ENCODE measurements at places on chromosomes 4 and X.

GRCh38 chr4:86946868-86947500 lies 12.2 kb downstream of the AFF1 start:
- DNase-seq: no peak
- H3K4me3 ChIP-seq: no peak overlapping the region
- peak overlapping the region; percentile 75 for H3K27ac ChIP-seq
- peaks cover 44% of the 10 kb centered on the region for H3K4me1 ChIP-seq
- H3K27me3 ChIP-seq: no peaks in the 10 kb centered on the region

- no peak overlapping the region for H3K27ac ChIP-seq
- H3K27me3 ChIP-seq: peaks cover 63% of the 10 kb centered on the region
- H3K36me3 ChIP-seq: no peaks in the 10 kb centered on the region
- no peak overlapping the region for H3K4me3 ChIP-seq
- DNase-seq: peak; percentile 37
Observed at GRCh38 chrX:104270212-104270611, 15.5 kb upstream of the ESX1 start.

- H3K36me3 ChIP-seq: no peaks in the 10 kb centered on the region
- DNase-seq: no peak
- H3K27ac ChIP-seq: no peak overlapping the region
- no peak overlapping the region for H3K4me3 ChIP-seq
- H3K27me3 ChIP-seq: no peaks in the 10 kb centered on the region
Observed at GRCh38 chr4:95715830-95716229, 124.1 kb upstream of the PDHA2 start.

DNA sequence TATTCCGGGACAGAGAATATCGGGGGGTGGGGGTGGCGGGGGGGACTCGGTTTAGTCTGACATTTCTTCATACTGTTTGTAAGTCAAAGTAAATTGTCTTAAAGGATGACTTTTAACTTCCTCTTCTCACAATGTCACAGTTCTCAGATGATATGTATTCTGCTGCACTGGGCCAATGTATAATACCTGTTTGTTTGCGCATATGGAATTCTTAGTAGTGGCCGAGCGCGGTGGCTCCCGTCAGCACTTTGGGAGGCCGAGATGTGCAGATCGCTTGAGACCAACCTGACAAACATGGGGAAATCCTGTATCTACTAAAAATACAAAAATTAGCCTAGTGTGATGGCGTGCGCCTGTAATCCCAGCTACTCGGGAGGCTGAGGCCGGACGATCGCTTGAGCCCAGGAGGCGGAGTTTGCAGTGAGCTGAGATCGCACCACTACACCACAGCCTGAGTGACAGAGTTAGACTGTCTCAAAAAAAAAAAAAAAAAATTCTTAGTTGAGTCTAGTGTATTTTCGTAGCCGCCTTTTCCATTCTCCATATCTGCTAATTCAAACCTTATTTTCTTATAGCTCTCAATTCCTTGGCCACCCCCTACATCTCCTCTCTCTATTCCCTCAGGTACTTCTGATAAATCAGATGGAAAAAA lies 851 bp downstream of the POLR2B start:
- no peaks in the 10 kb centered on the region for H3K36me3 ChIP-seq
- peak overlapping the region; percentile 90 for H3K27ac ChIP-seq
- H3K4me1 ChIP-seq: peaks cover 13% of the 10 kb centered on the region
- no peaks in the 10 kb centered on the region for H3K27me3 ChIP-seq
- DNase-seq: peak; percentile 37

DNA sequence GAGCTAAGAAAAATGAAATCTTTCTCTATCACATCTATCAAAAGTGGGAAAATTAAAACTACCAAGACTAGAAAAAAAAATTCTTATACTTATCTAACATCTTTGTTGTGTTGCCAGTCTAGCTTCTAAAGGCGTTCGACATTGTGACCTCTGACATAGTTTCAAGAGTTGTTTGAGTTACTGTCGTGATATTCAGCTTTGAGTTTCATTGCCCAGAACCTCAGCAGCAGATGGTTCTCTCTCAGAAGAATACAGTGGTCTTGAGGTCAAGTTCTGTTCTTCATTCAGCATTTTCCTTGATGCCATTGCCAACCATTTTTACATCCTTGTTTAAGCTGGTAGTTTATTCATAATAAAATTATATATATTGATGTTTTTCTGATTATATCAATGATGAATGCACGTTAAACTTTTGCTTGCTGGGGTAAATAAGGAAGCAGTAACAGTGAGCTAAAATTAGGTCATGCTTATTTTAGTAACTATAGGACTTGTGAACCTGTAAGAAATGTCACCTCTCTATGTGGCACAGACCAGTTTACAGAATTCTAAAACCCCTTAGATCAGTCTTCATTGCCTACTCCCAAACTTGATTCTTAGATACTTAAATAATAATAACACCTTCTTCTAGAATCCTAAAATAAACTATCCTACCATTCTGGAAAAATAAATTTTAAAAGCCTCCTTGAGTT lies 23.1 kb upstream of the SMIM31 start:
- no peaks in the 10 kb centered on the region for H3K36me3 ChIP-seq
- no peaks in the 10 kb centered on the region for H3K4me1 ChIP-seq
- DNase-seq: no peak
- H3K4me3 ChIP-seq: no peak overlapping the region
- no peaks in the 10 kb centered on the region for H3K27me3 ChIP-seq

GRCh38 chr4:118139241-118139640 lies 105.0 kb downstream of the NDST3 start:
- no peaks in the 10 kb centered on the region for H3K27me3 ChIP-seq
- no peaks in the 10 kb centered on the region for H3K4me1 ChIP-seq
- no peaks in the 10 kb centered on the region for H3K36me3 ChIP-seq
- no peak for DNase-seq

DNA sequence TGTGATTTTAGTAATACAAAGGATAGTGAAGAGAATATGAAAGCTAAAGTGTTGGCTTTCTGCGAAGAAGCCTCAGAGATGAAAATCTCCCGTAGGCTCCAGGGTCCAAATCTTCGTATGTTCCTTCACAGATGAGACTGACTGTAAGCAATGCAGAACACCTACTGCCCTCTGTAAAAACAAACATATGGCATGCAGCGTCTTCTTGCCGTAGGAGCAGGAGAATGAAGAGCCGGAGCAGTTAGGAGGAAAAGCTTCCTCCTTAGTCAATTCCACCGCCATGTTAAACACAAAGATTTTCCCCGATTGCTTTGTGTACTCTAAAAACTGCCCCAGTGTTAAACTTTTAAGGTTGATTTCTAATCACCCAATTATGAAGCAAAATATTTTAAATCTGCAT lies 22.5 kb downstream of the RWDD4 start:
- no peaks in the 10 kb centered on the region for H3K27me3 ChIP-seq
- DNase-seq: no peak
- no peak overlapping the region for H3K27ac ChIP-seq
- H3K36me3 ChIP-seq: no peaks in the 10 kb centered on the region
- H3K4me3 ChIP-seq: no peak overlapping the region

DNA sequence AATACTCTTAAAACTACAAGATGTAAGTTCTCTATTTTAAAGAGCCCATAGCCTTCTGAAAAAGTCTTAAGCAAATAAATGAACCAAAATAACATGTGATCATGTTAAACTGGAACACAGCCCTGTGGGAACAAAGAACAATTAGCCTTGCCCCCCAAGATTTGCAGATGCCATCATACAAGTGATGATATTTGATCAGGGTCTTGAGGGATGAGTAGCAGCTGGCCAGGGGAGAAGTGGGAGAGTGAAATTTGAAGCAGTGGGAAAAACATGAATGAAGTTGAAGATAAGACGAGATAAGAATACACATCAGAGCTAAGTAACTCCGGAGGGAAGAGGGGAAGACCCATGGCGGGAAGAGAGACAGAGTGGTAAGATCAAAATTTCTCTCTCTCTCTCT lies 450.1 kb upstream of the FTHL17 start:
- DNase-seq: no peak
- H3K4me1 ChIP-seq: no peaks in the 10 kb centered on the region
- no peak overlapping the region for H3K27ac ChIP-seq
- no peak overlapping the region for H3K4me3 ChIP-seq
- H3K27me3 ChIP-seq: no peaks in the 10 kb centered on the region

DNA sequence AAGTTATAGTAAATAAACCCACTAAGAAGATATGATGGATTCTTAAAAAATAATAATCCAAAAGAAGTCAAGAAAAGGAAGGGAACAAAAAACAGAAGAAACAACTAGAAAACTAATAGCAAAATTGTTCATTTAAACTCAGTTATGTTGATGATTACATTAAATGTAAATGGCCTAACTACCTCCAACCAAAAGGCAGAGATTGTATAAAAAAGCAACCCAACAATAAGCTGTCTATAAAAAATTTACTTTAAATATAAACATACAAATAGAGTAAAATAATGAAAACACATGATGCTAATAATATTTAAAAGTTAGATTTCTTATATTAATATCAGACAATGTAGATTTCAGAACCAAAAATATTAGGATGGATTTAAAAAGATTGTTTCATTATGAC lies 340.6 kb downstream of the CAMK2D start:
- no peaks in the 10 kb centered on the region for H3K36me3 ChIP-seq
- H3K4me3 ChIP-seq: no peak overlapping the region
- no peak for DNase-seq
- H3K4me1 ChIP-seq: peaks cover 4% of the 10 kb centered on the region

- H3K27ac ChIP-seq: no peak overlapping the region
- peak; percentile 55 for DNase-seq
- no peaks in the 10 kb centered on the region for H3K36me3 ChIP-seq
- H3K4me3 ChIP-seq: peak overlapping the region; percentile 23
- H3K27me3 ChIP-seq: peaks cover 5% of the 10 kb centered on the region
Observed at GRCh38 chr4:4641661-4642495, 100.0 kb upstream of the STX18 start.

GRCh38 chr4:88244056-88244455 lies 40.3 kb downstream of the PPM1K start:
- H3K36me3 ChIP-seq: no peaks in the 10 kb centered on the region
- no peaks in the 10 kb centered on the region for H3K27me3 ChIP-seq
- no peak overlapping the region for H3K4me3 ChIP-seq
- no peak for DNase-seq

- H3K36me3 ChIP-seq: no peaks in the 10 kb centered on the region
- no peak overlapping the region for H3K27ac ChIP-seq
- H3K4me1 ChIP-seq: no peaks in the 10 kb centered on the region
- no peak for DNase-seq
- no peak overlapping the region for H3K4me3 ChIP-seq
Observed at GRCh38 chrX:12580548-12580947, 210.7 kb upstream of the PRPS2 start.

DNA sequence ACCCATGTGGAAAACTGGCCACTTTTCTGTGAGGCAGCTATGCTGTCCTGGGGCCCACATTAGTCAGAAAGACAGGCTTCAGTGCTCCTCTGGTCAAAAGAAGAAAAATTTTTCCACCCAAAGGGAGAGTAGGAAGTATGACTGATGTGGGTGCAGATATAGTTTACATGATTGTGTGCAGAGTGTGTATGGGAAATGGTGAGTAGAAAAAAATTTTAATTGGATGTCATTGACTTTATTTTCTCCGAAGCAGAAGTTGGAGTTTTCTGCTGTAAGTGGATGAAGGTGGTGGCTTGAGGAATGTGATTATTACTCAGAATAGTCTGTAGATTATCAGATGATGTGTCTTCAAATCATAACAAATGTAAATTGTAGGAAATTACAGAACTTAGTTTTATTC lies 241.5 kb upstream of the IGFBP7 start:
- H3K27ac ChIP-seq: no peak overlapping the region
- H3K27me3 ChIP-seq: no peaks in the 10 kb centered on the region
- H3K4me1 ChIP-seq: no peaks in the 10 kb centered on the region
- H3K4me3 ChIP-seq: no peak overlapping the region
- no peaks in the 10 kb centered on the region for H3K36me3 ChIP-seq

- no peak overlapping the region for H3K4me3 ChIP-seq
- no peaks in the 10 kb centered on the region for H3K4me1 ChIP-seq
- DNase-seq: no peak
- no peaks in the 10 kb centered on the region for H3K36me3 ChIP-seq
- no peaks in the 10 kb centered on the region for H3K27me3 ChIP-seq
- H3K27ac ChIP-seq: no peak overlapping the region
Observed at GRCh38 chr4:116949856-116950255, 135.5 kb downstream of the TRAM1L1 start.

DNA sequence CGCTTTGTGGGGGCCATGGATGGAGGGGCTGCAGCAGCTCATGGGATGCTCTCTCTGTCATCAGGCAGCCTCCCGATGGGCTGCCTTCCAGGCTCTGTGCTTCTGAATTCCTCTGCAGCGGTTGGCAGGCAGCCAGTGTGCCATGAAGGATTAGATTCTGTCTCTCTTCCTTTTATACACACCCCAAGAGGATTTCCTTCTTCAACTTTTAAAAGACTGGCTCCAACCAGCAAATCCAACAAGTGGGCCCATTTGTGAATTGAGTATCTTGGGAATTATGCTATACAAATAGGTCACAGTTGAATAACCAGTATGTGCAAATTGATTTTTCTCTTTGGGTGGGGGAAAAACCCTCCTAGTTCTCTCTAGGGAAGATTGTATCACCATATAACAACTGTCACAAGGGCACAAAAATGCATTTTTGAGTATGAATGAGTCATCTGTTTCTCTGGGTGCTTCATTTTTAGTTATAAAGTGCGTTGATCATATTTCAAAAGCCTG lies 96.8 kb upstream of the FAT1 start:
- no peak overlapping the region for H3K4me3 ChIP-seq
- H3K27me3 ChIP-seq: no peaks in the 10 kb centered on the region
- DNase-seq: peak; percentile 31
- H3K27ac ChIP-seq: no peak overlapping the region
- peaks cover 7% of the 10 kb centered on the region for H3K4me1 ChIP-seq

DNA sequence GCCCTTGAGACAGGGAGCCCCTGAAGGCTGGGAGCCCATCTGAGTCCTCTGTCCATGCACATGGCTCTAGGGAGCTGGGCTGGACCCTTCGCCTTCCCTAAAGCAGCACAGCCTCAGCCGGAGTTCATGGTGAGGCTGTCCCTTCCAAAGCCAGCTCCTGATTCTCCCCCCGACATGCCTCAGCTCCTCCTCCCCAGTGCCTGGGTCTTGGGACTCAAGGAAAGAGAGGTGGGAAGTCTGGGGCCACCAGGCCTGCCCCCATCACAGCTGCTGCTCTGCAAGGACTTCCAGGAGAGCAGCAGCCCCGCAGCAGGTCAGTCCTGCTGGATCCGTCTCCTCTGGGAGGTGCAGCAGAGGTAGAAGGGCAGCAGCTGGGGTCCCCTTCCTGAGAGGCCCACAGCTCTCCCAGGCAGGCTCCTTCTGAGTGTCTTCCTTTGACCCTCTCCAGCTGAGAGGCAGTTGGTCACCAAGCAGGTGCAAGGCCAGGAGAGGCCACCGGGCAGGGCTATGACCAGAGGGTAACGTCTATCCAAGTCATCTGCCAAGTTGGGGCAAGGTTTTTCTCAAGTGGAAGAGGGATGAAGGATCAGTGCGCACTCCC lies 90.5 kb downstream of the ADRA2C start:
- DNase-seq: no peak
- H3K4me1 ChIP-seq: peaks cover 2% of the 10 kb centered on the region
- H3K4me3 ChIP-seq: no peak overlapping the region
- peaks cover 5% of the 10 kb centered on the region for H3K27me3 ChIP-seq
- no peaks in the 10 kb centered on the region for H3K36me3 ChIP-seq

DNA sequence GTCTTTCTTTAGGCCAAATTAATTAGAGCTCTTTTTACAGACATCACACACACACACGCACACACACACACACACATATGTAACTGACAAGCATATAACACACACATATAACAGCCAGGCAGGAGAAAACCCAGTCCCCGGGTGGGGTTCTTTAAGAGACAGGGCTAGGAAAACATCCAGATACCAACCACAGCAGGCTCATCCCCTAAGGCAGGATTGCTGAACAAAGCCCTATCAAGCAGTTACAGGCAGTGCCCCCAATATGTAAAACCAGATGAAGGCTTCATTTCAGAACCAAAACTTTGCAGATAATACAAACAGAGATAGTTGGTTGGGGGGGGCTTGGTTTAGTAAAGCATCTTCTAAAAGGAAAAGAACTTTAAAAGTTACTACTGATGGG lies 18.0 kb upstream of the FAM47E start:
- H3K27ac ChIP-seq: no peak overlapping the region
- no peaks in the 10 kb centered on the region for H3K27me3 ChIP-seq
- no peak for DNase-seq
- H3K4me3 ChIP-seq: no peak overlapping the region

Data from neural progenitor cell (in vitro differentiated cells).